ENCODE measurements at places on chromosomes 4 and X. TPM values are rescaled to one million over a fixed set of nuclear protein-coding genes. Genes with fewer than 3 reads are reported as not detected.
A peak's percentile ranks its signal among the peaks of the same experiment; 100 is the strongest.

DNA sequence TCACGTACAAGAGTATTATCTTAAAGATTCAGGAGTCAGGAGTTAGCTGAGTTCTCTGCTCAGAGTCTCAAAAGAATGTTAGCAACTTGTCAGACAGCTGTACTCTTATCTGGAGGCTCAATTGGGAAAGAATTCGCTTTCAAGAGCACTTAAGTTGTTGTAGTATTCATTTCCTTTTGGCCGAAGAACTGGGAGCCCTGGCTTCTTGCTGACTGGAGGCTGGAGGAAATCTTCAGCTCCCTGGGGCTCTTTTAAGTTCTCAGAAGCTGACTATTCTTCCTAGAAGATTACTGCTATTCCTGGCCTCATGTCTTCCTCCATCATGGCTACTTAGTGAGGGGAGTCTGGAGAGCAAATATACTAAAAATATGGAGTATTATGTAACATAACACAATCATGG, 587.2 kb downstream of the EPHA5 start:
- no peak for ATAC-seq

Gene CT83
- total RNA-seq = not detected

GRCh38 chrX:129932821-129933321, 26.9 kb downstream of the UTP14A start:
- no peak for ATAC-seq

DNA sequence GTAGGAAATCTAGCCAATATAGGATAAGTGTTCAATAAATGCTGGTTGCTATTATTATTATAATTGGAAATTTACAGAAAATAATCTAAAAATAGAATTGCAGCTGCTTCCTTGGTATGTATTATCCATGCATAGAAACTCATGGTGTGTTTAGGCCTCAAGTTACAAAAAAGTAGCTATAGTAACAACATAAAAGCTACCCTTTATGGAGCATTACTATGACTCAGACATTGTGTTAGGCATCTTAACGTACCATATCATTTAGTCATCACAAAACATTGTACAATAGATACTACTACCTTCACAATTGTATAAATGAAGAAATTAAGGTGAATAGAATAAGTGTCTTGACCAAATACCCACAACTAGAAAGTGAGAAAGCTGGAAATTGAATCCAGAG, 126.9 kb upstream of the NRK start:
- ATAC-seq = no peak

Gene PRDM5
- total RNA-seq = 20.9 TPM

- ATAC-seq = no peak
These were observed 6.0 kb downstream of the HTRA3 start for GRCh38 chr4:8275548-8275910.

- no peak for ATAC-seq
These were observed 102.8 kb downstream of the FRMPD4 start for GRCh38 chrX:12241026-12241425.

GRCh38 chrX:120310861-120311726, at the start of gene TMEM255A:
TSS of gene TMEM255A (minus strand) at chrX:120311461. CDS start at chrX:120311309, 152 bp downstream.
- peak; percentile 76 for ATAC-seq

DNA sequence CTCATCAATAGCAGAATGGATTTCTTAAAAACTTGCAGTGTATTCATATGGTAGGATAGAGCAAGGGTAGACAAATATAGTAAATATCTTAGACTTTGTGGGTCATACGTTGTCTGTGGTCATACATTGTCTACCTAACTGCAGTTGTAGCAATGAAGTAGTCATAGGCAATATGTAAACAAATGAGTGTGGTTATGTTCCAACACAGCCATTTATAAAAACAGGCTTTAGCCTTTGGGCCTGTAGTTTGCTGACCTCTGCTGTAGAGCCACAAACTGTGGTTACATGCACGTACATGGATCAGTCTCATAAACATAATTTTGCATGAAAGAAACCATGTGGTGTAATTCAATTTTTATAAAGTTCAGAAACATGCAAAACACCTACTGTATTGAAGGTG, 98.9 kb downstream of the LARP1B start:
- ATAC-seq = no peak

DNA sequence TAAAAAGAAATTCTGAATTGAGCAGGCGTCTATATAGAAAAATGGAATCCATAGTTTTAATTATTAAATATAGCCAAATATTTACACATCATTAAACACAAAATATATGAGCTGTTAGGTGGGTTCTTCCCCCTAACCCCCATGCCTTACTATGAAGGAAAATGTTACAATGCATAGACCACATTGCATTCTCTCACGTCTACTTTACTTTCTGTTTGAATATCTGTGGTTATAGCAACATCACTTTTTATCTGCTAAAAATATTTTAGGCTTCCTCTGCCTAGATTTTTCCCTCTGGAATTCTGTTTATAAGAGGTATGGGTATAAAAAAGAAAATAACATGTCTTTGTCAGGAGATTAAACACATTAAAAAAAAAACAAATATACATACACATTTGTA, 73.1 kb downstream of the MAML3 start:
- ATAC-seq = no peak

Gene HSD17B13
- 0.66 TPM for total RNA-seq

Gene MAB21L2
- 3.6 TPM for total RNA-seq

DNA sequence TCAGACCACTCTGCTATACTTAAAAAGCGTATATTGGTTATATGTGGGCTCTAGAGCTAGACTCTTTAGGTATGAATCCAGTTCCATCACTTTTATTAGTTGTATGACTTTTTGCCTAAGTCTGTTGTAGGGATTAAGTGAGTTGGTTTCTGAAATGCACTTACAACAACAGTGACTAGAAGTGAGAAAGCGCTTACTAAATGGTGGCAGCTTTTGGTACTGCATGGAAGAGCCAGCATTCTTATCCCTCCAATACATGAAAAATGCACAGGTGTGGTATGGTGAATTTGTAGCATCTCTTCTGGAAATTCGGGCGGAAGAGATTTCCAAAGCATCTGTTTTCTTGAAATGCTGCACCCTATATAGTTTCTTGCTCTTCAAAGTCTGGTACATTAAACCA, 117.1 kb downstream of the SPANXA1 start:
- no peak for ATAC-seq

DNA sequence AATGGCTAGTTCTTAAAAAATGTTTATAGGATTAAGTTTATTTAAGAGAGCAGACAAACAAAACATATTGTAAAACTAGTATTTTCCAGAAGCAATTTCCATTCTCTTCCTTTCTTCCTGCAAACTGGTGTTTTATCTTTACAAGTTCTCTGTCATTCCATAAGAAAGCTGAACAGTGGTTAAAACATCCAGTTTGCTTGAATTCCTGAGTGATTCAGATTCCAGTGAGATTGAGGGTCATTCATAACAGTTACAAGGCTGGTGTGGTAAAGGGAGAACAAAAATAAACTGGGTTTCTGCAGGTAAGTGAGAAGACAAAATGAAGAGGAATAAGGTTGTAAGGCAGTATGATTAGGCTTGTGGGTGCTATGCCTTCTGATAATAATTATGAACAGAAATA, 544.8 kb upstream of the DIPK2B start:
- ATAC-seq = no peak

Gene MFAP3L
- total RNA-seq = 6.7 TPM

Gene TASL
- not detected for total RNA-seq

GRCh38 chr4:148674876-148675275, 232.7 kb upstream of the NR3C2 start:
- no peak for ATAC-seq

GRCh38 chr4:48445704-48446103, 37.4 kb upstream of the SLC10A4 start:
- ATAC-seq = no peak

- ATAC-seq = no peak
These were observed 14.2 kb downstream of the LRP2BP start for GRCh38 chr4:185381288-185382196.

GRCh38 chrX:72572248-72573157, at the start of gene HDAC8:
TSS of gene HDAC8 (minus strand) at chrX:72572843. CDS start at chrX:72572761, 82 bp downstream.
- peak; percentile 96 for ATAC-seq

GRCh38 chrX:9903146-9903545, 64.0 kb upstream of the CLDN34 start:
- peak; percentile 63 for ATAC-seq

Gene DIPK2B
- total RNA-seq = not detected

Gene VCX3A
- total RNA-seq = not detected

DNA sequence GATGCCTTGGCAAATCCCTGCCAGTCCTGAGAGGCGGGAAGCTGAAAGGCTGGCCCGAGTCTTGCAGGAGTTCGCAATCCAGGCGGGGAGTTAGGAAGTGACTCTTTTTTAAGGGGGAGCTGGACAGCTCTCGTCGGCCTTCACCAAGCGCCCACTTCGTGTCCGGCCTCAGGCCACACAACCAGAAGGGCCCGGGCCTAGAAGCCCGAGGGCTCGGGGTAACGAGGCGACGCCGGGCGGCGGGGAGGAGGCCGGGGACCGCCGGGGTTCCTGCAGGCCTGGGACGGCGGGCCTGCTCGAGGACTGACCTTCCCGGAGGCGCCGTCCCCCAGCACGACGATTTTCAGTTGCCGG, 395 bp downstream of the RAB28 start:
- ATAC-seq = peak; percentile 35

DNA sequence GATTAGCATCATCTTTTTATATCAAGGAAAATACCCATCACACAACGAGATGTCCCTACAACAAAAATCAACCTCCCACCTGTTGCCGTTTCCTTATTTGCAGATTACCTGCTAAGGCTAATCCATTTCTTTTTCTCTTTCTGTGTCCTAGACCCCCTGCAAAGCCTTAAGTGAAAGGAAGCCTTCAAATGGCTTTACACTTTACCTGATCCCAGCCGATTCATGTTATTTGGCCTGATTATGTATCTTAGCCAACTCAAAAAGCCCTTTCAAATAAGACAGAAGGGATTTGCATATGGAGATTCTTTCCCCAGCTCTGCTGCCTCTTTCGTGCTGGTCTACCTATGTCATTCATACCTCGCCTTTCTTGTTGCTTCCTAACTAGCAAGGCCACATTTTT, 14.4 kb downstream of the ABCG2 start:
- ATAC-seq = no peak

- no peak for ATAC-seq
These were observed 59.5 kb downstream of the MTM1 start for GRCh38 chrX:150627957-150628356.

DNA sequence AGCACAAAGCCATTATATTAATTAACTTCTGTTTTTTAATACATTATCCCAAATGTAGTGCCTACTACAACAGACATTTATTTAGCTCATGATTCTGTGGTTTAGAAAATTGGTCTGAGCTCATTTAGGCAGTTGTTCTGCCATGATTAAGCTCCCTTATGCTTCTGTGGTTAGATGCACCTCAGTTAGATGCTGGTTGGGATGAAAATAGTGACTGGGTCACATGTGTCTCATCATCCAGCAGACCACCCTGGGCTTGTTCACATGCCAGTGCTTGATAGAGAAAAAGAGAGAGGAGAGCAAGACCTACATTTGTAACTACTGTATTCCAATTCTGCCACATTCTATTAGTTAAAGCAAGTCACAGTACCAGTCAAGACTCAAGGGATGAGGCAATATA, 376.4 kb upstream of the GNPDA2 start:
- no peak for ATAC-seq

GRCh38 chrX:114006664-114007063, 577.2 kb upstream of the HTR2C start:
- no peak for ATAC-seq

DNA sequence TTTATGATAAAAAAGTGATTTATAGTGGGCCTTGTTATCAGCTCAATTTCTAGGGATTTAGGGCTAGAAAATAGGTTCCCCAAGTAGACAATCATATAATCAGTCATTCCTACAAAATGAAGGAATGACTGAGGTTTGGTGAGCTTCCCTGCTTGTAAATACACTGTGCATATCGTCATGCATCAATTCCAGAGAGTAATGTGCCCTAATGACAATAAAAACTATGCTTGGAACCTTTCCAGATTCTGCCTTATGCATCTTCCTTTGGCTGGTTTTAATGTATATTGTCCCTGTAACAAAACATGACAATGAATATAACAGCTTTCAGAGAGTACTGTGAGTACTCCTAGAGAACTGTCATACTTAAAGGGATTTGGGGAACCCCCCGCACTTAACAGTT, 1310.9 kb downstream of the PCDH7 start:
- no peak for ATAC-seq

Gene FANCB
- 1.7 TPM for total RNA-seq

Gene LNX1
- total RNA-seq = 18.7 TPM

Gene CXCL9
- total RNA-seq = not detected

- ATAC-seq = peak; percentile 96
These were observed 42.3 kb upstream of the SRD5A3 start for GRCh38 chr4:55303760-55304165.

DNA sequence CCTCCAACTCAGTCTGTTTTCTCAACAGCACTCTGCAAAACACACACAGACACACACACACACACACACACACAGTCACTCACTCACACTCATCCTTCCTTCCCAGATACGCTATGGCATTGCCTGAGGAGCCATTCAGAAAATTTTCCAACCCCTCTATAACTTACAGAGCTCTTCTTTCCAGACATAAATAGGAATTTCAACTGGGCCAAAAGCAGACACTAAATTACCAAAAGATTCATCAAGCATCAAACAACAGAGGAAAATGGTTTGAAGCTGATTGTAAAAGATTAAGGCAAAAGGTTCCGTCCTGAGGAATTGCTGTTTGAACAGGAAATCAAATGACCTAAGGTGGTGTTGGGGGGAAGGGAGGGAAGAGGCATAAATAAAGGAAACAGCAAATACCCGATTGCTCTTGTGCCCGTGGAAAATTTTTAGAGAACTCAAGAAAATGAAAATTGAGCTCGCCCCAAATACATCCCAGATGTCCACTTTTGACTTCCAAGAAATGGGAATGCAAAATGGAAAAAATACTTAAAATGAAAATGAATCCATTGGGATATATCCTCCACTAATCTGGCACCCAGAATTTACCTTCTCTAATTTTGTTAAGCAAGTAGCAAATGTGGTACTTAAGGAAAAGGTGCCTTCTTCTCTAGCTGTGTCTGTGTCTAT, 183.6 kb downstream of the QDPR start:
- ATAC-seq = no peak

DNA sequence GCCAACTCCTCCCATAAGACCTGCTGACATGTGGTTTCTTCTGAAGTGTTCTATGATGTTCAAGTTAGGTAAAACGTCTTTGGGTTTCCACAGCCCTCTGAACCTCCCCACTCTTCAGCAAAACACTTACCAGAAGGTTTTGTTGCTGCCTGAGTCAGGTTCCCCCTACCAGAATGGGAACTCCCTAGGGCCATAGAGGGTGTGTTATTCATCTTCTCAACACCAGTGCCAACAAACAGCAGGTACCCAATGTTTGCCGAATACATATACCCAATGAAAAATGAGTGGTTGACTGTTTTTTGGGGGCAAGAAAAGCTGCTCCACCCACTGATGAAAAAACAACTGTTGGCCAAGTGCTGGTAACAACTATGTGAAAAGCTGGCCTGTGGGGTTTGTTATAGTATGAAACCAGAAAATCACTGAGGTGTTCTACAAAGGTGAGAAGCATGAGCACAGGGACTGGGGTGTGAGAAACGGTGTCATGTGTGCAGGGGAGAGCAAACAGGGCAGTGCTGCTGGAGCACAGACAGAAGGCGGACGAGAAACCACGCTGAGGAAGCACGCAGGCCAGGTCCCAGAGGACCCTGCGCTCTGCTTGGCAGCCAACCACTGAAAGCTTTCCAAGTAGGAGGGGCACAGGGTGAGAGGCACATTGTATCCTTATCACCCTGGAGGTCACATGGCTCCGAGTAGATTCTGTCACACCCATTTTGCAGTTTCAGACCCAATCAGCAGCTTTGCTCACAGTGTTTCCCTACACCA, 28.8 kb downstream of the ATP8A1 start:
- ATAC-seq = peak; percentile 26

- ATAC-seq = no peak
These were observed 147.4 kb downstream of the LDB2 start for GRCh38 chr4:16750882-16751642.

Gene DCLK2
- total RNA-seq = 59.9 TPM

- no peak for ATAC-seq
These were observed 1258.0 kb upstream of the IGFBP7 start for GRCh38 chr4:58368221-58368620.
